ENCODE measurements at places on chromosomes 7 and 10.

- no peaks in the 10 kb centered on the region for H3K36me3 ChIP-seq
- no peaks in the 10 kb centered on the region for H3K4me1 ChIP-seq
- H3K27ac ChIP-seq: no peak overlapping the region
- DNase-seq: no peak
- peaks cover 31% of the 10 kb centered on the region for H3K27me3 ChIP-seq
Measured at GRCh38 chr7:55265836-55266642, 99.1 kb upstream of the LANCL2 start.

DNA sequence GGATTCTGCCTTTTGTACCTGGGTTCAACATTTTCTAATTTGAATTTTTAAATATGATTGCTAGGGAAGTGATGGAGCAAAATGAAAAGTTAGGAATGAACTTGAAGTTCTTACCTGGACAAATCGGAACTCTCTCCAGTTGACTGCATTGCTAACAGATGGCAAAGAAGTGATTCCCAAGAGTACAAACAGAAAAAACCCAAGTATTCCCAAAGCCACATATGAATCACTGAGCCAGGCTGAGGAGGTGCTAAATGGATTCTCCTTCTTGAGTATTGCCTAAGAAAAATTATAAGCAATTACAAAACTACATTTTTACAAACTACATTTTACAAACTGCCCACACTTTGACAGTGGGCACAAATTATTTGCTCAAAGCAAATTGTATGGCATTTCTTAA lies 25.9 kb downstream of the STEAP4 start:
- H3K27ac ChIP-seq: no peak overlapping the region
- no peak overlapping the region for H3K4me3 ChIP-seq
- no peaks in the 10 kb centered on the region for H3K27me3 ChIP-seq
- no peaks in the 10 kb centered on the region for H3K36me3 ChIP-seq

GRCh38 chr7:23713285-23714149 lies 3.5 kb downstream of the STK31 start:
- no peak for DNase-seq
- H3K4me3 ChIP-seq: no peak overlapping the region
- no peaks in the 10 kb centered on the region for H3K36me3 ChIP-seq
- H3K27me3 ChIP-seq: peaks cover 6% of the 10 kb centered on the region

GRCh38 chr10:103155471-103156085 lies 37.5 kb downstream of the NT5C2 start:
- H3K4me1 ChIP-seq: peaks cover 28% of the 10 kb centered on the region
- H3K4me3 ChIP-seq: no peak overlapping the region
- H3K27ac ChIP-seq: no peak overlapping the region
- H3K36me3 ChIP-seq: peaks cover 10% of the 10 kb centered on the region

DNA sequence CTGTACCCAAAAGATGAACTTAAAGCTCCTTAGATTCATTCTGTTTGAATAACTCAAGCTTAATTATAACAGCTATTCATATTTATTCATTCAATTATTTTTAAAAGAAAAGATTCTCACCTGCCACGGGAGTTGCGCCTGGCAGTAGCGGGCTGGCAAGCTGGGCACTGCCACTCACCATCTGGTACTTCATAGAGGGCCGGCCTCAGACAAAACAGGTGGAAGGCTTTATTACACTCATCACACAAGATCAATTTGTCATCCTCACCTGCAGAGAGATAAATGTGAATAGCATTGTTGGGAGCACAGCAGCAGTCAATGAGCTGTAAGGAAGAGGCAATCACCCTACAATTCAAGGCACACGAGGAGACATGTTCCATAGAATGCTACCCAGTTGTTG lies 15.8 kb downstream of the FZD9 start:
- no peak overlapping the region for H3K27ac ChIP-seq
- no peaks in the 10 kb centered on the region for H3K4me1 ChIP-seq
- H3K27me3 ChIP-seq: no peaks in the 10 kb centered on the region
- no peak for DNase-seq

DNA sequence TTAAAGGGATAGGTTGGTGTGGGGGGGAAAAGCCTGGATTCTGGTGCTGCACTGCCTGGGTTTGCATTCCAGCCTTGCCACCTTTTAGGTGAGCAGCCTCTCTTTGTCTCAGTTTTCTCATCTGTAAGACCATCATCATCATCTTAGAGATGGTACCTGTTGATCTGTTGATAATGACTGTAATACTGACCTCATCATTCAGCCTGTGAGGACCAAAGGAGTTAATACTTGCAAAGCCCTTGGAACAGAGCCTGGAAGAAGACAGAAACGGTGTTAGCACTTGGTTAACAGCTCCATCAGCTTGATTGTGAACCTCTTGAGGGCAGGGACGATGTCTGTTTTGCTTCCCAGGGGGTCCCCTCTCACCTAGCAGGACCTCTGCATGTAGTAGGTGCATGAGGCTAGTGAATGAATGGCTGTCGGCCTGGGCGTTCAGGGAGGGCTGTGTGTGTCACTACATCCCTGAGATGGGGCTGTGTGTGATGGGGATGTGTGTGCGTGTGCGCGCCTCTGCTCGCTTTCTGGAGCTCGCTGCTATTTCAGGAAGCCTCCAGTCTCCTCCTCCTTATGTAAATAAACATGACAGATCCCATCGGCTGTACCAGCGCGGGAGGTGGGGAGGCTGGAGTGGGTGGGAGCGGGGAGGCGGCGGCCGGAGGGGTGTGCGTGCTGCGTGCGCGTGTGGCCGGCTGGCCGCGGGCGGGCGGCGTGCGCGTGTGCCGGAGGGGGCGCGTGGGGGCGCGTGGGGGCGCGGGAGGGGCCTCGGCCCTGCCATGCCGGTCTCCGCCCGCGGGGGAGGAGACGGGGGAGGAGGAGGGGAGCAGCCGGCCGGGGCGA lies 61.2 kb downstream of the NEURL1 start:
- peak; percentile 95 for DNase-seq
- H3K27ac ChIP-seq: no peak overlapping the region
- H3K4me3 ChIP-seq: peak overlapping the region; percentile 53
- H3K36me3 ChIP-seq: no peaks in the 10 kb centered on the region

DNA sequence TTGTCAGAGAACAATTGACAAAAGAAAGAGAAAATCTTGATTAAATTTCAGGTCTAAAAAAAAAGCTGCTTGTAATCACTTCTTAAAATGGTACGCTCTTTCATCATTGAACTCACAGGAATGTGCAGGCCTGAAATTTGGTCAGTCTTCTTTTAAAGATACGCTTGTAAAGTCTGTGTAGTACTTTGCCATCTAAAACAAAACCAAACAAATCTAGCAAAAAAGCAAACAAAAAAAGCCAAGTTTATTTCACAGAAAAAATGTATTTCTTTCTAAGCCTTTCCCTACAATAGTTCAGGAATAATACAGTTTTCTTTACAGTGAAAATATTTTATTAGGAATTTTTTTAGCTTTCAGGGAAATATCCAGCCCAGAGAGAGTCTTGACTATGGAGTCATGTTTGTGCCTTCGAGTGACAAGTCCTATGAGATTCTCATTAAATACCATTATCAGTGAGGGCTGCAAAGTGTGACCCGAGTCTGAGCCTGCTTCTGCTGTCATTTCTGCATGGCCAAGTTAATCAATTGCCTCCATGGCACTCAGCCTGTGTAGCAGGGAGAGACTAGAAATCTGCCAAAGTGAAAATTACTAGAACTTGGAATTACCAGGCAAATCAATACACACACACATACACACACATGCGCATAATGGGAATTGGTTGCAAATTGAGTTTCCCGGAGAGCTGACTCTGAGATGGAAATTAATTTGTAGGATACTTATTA lies 172.6 kb downstream of the OTUD1 start:
- H3K27me3 ChIP-seq: no peaks in the 10 kb centered on the region
- H3K27ac ChIP-seq: no peak overlapping the region
- no peaks in the 10 kb centered on the region for H3K36me3 ChIP-seq
- H3K4me1 ChIP-seq: no peaks in the 10 kb centered on the region
- no peak overlapping the region for H3K4me3 ChIP-seq
- DNase-seq: no peak

DNA sequence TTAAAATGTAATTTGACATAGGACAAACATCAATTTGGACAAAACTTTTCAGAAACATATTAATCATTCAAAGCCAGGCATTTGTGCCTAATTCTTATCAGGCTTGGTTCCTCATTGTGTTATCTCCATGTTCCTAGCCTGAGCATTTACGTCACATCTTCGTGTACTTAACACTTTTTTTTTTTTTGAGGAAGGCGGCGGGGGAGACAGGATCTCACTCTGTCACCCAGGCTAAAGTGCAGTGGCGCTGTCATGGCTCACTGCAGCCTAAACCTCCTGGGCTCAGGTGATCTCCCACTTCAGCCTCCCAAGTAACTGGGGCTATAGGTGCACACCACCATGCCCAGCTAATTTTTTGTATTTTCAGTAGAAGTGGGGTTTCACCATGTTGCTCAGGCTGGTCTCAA lies 19.8 kb downstream of the HNRNPA2B1 start:
- H3K4me3 ChIP-seq: no peak overlapping the region
- no peaks in the 10 kb centered on the region for H3K4me1 ChIP-seq
- DNase-seq: no peak
- H3K27ac ChIP-seq: no peak overlapping the region

DNA sequence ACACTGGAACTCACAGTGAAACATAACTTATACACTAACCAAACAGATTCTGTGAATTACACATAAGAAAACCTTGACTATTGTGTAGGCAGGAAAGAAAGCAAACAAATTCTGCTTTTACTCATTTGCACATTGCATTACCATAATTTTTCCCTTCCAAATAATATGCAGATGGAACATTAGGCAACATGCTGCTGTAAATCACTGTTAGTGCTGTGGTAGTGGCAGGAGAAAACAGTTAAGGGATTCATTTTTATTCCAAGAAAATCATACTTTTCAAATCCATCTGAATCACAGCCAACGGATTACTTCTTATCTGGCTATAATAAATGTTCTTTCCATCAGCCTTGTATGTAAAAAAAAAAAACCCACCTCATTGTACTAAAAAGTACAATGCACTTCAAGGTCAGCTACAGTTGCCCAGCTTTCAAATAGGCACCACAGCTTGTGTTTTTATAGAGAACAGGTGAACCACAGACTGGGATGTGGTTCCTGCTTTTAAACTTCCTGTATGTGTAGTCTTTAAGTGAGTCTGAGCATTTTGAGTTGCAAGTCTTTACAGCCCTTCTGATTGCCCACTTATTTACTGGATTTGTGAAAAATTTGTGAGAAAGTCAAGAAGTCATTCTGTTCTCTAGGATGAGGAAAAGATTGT lies 590.0 kb upstream of the SEMA3D start:
- no peak overlapping the region for H3K4me3 ChIP-seq
- no peaks in the 10 kb centered on the region for H3K27me3 ChIP-seq
- no peaks in the 10 kb centered on the region for H3K36me3 ChIP-seq

GRCh38 chr10:118481871-118482270 lies 113.6 kb downstream of the PRLHR start:
- H3K4me1 ChIP-seq: no peaks in the 10 kb centered on the region
- no peak overlapping the region for H3K27ac ChIP-seq
- no peaks in the 10 kb centered on the region for H3K36me3 ChIP-seq
- DNase-seq: no peak

DNA sequence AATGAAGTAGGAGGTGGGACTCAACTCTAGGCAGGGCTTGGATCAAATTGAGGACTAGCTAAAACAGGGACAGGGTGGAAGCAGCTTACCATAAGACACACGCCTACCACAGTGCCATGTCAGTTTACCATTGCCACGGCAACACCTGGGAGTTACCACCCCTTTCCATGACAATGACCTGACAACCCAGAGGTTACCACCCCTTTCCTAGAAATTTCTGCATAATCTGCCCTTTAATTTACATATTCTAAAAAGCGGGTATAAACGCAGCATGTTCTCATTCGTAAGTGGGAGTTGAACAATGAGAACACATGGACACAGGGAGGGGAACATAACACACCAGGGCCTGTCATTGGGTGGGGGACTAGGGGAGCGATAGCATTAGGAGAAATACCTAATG lies 72.7 kb downstream of the GCC1 start:
- no peak overlapping the region for H3K27ac ChIP-seq
- DNase-seq: no peak
- H3K27me3 ChIP-seq: peaks cover 12% of the 10 kb centered on the region

GRCh38 chr10:13865758-13866491 lies 279.2 kb downstream of the PRPF18 start:
- peak overlapping the region; percentile 78 for H3K27ac ChIP-seq
- peaks cover 16% of the 10 kb centered on the region for H3K4me1 ChIP-seq
- H3K36me3 ChIP-seq: peaks cover 7% of the 10 kb centered on the region
- DNase-seq: peak; percentile 86
- H3K4me3 ChIP-seq: peak overlapping the region; percentile 29

DNA sequence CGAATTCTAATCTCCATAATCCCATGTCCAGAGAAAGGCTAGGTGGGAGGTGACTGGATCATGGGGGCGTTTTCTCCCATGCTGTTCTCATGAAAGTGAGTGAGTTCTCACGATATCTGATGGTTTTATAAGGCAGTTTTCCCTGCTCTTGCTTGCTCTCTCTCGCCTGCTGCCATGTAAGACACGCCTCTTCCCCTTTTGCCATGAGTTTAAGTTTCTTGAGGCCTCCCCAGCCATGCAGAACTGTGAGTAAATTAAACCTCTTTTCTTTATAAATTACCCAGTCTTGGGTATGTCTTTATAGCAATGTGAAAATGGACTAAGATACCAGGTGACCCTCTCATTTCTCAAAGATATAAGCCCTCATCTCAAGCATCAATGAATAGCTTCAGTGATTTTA lies 1.1 kb upstream of the ACTA2 start:
- DNase-seq: no peak
- no peak overlapping the region for H3K27ac ChIP-seq

DNA sequence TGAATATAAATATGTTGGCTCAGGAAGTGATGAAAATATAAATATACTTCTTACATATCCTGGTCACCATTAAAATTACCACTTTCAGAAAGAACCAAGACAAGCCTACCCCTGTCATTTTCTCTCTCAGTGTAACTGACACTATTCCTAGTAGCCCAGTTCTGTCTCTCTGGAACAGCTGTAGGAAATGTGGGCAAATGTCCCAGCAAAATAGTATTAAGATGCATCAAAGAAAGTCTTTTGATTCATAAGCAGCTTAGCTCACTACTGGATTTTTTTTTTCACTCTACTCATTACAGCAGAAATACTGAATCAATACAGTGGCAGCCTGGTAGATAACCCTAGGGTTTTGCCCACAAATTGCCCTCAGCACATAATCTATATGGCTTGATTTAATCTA lies 290.9 kb downstream of the DNAJB9 start:
- no peaks in the 10 kb centered on the region for H3K36me3 ChIP-seq
- no peak for DNase-seq

DNA sequence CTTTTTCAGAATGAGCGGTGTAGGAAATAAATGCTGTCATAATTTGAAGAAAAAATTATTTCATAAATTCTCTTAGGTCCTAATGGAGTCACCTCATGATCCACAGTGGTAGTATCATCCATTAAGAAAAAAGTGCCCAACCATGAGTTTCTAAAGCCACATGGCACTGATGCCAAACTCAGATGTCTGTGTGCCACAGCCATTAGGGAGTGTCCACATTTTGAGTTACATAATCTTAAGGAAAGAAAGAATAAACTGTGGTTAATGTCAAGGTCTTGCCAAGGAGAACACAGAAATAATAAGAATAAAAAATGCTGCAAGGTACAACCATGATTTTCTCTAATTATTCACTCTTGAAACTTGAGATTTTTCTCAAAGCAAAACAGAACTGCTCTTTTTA lies 1101.8 kb downstream of the SORCS3 start:
- no peak overlapping the region for H3K27ac ChIP-seq
- no peak overlapping the region for H3K4me3 ChIP-seq
- no peak for DNase-seq
- H3K4me1 ChIP-seq: no peaks in the 10 kb centered on the region
- no peaks in the 10 kb centered on the region for H3K27me3 ChIP-seq

- peaks cover 92% of the 10 kb centered on the region for H3K36me3 ChIP-seq
- peak overlapping the region; percentile 70 for H3K27ac ChIP-seq
- H3K4me3 ChIP-seq: no peak overlapping the region
- peaks cover 31% of the 10 kb centered on the region for H3K4me1 ChIP-seq
- peak; percentile 93 for DNase-seq
Measured at GRCh38 chr7:55160539-55160938, 141.7 kb downstream of the EGFR start.

All from osteoblast (primary cell).